ENCODE measurements at places on chromosomes 3 and 15. TPM values are rescaled to one million over a fixed set of nuclear protein-coding genes. Genes with fewer than 3 reads are reported as not detected.

DNA sequence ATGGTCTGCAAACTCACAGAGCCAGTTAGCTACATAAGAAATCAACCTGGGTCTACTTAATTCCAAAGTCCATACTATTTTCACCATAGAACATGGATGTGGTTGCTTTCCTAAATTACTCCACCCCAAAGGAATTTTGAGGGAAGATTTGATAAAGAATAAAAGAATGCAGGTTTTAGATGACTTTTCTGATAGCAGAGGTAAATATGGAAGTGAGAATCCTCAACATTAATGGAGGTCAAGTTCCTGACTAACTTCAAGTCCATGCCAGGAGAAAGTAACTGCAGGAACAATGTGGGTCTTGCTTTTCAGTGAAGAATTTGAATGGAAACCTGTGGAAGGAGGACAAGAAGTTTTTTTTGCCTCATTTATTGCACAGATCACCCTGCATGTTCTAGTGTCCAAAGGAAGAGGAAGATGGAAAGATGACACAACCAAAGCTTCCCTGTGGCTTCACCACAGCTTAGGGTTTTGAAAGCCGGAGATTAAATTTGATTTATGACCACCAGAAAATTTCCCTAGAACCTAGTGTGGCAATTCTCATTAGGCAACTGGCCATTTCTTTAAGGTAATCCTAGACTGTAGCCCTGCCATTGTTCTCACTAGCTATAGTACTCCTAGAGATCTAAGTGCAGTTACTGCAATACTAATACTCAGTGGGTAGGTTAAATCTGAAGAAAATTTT lies 429.7 kb downstream of the RAP2B start:
- no peak for DNase-seq

GRCh38 chr3:137792626-137793271 lies 28.6 kb downstream of the SOX14 start:
- DNase-seq: no peak

DNA sequence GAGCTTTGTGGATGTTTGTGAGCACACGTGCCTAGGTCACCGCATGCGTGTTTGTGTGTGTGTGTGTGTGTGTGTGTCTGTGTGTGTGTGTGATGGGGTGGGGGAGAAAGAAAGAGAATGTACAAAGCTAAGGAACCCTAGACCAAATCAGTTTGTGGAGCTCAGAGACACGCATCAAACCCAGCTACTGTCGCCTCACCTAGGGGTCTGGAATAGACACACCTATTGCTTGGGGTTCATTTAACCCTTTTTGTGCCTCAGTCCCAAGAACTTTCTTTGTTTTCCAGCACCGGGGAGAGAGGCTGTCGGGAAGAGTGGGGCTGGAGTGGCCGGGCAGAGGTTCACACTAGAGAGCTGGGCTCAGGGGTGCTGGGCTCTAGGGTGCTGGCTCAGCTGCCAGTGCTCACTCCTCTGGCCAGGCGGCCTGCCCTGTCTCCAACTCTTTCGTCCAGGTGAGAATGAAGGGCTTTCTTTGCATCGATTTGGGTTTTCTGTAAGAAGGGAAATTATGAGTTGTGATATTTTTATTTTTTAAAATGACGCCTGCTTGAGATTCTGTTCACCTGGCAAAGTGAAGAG lies 221.6 kb downstream of the MEIS2 start:
- DNase-seq: no peak

DNA sequence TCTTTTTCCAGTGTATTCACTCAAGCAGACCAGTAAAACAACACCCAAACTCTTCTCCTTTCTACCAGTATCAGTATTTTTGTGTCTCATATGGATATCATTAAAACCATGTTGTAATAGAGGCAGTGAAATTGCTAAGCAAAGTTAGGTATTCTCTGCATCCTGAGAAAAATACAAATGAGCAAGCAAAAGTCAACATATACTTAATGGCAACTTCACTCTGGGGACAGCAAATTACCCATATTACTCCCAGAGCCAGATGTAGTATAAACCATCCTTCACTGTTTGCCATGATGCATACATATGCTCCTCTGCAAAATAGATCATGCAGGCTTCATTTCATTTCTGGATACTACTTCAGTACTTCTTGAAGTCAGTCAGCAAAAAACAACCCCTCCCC lies 22.1 kb downstream of the UBA5 start:
- no peak for DNase-seq

NRG4 gene
- not detected for total RNA-seq

- no peak for DNase-seq
Observed at GRCh38 chr15:67095912-67096311, 30.5 kb downstream of the SMAD3 start.

MAGEL2 gene
- total RNA-seq: 0.13 TPM

SEMA5B gene
- 2.4 TPM for total RNA-seq

DNA sequence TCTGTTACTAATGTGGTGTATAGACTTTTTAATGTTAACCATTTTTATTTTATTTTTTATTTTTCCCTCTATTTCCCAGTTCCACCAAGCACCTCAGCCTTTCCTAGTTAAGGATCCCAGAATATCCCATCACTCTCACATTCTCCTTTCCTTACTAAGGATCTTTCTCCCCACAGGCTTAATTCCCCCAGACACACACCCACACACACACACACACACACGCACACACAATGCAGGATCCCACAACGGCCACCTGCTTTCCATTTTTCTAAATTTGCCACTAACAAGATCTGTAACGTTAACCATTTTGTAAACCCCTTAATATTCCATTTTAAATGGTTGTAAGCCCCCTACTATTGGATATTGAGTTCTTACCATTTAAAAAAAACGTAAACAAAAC lies 404.1 kb downstream of the ZIC1 start:
- DNase-seq: no peak

DCLK3 gene
- 0.21 TPM for total RNA-seq

BCL2A1 gene
- 1.8 TPM for total RNA-seq

GRCh38 chr3:143171141-143171980 lies 51.8 kb downstream of the CHST2 start:
- DNase-seq: no peak

GRCh38 chr3:182242489-182242942 lies 530.8 kb downstream of the SOX2 start:
- no peak for DNase-seq

DNA sequence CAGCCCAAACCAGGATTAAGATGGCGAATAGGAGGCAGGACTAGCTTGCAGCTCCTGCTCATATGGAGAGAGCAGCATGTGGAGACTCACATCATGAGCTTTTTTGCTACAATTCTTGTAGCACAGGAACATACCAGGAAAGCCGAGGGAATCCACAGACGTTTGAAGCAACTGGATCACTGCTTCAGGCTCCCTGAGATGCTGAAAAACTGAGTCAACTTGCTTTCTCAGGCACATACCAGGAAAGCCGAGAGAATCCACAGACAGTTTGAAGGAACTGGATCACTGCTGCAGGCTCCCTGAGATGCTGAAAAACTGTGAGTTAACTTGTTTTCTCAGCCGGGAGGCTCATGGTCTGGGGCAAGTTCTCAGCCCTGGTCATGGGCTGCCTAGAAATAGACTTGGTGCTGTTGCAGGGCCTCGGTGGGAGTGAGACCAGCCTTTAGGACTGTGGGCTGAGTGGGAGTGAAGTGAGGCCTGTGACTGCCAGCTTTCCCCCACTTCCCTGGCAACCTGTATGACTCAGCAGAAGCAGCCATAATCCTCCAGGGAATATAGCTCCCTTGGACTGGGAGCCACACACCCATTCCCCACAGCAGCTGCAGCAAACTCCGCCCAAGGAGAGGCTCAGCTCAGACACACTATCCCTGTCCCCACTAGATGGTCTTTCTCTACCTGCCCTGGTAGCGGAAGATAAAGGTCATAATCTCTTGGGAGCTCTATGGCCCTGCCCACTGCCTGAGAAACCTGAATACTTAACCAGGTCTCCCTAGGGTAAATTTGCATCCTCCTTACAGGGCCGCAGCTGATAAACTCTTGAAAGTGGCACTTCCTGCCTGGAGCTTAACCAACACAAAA lies 51.9 kb upstream of the PFN2 start:
- no peak for DNase-seq

- DNase-seq: no peak
Observed at GRCh38 chr15:32692286-32692685, 25.5 kb upstream of the GREM1 start.

GRCh38 chr3:9193633-9194195 lies 55.7 kb downstream of the SRGAP3 start:
- DNase-seq: no peak

NR2E3 gene
- not detected for total RNA-seq

DNA sequence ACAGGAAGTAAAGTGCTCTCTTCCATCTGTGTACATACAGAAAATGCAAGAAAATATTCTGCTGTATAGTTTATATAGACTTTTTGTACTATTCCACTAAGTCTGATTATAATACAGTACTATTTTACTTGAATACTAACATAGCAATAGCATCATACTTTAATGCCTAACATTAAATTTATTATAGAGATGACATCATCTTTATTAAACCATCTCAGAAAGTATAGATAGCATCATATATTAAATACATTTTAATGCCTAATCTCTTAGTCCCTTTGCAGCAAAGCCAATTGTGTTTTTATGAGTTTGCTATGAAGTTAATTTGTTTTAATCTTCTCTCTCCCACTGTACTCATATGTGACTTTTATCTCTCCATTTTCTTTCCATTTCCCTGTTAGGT lies 39.7 kb upstream of the ZDHHC23 start:
- DNase-seq: no peak

GRCh38 chr3:186823386-186823785 lies 17.1 kb upstream of the RFC4 start:
- DNase-seq: no peak

DNA sequence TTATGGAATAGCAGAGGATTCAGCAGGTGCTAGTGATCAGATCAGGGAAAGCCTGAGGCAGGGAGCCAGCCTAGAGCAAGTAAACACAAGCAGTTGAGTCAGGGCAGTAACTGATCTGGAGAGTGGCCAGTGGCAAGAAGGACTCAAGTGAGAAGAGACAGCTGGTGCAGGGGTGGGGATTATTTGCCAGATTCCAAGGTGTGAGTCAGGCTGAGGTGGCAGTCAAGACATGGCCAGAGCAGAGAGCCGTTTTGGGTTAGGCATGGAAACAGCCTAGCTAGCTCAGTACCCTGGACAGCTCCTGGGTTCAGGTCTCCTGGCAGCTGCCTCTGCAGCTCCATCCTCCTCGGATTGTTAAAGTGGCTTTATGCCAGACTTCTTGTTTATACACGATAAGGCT lies 281.9 kb upstream of the ONECUT1 start:
- DNase-seq: no peak

DNA sequence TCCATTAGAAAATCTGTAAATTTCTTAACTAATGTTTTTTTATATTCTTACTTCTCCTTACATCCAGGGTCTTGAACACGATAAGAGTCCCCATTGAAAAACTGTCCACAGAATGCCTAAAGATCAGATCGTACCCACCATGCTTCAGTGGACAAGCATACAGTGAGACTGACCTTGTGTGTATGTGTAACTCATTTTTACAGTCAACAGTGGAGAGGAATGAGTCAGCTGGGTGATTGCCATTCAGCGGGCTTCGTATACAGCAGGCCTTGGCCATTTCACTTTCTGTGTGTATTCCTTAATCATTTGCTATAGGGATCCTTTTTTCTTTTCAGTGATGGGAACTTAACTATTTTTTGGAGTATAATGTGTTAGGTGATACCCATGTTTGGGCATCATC lies 10.6 kb downstream of the PARP14 start:
- DNase-seq: no peak

FOXB1 gene
- total RNA-seq: not detected

GRCh38 chr15:98898122-98898521 lies 109.5 kb downstream of the PGPEP1L start:
- no peak for DNase-seq

CPB1 gene
- total RNA-seq: 0.41 TPM

GRCh38 chr15:99371180-99372103 lies 120.2 kb downstream of the LRRC28 start:
- DNase-seq: no peak

PPP1R2 gene
- 38.8 TPM for total RNA-seq

MBD4 gene
- total RNA-seq: 48.9 TPM

DNA sequence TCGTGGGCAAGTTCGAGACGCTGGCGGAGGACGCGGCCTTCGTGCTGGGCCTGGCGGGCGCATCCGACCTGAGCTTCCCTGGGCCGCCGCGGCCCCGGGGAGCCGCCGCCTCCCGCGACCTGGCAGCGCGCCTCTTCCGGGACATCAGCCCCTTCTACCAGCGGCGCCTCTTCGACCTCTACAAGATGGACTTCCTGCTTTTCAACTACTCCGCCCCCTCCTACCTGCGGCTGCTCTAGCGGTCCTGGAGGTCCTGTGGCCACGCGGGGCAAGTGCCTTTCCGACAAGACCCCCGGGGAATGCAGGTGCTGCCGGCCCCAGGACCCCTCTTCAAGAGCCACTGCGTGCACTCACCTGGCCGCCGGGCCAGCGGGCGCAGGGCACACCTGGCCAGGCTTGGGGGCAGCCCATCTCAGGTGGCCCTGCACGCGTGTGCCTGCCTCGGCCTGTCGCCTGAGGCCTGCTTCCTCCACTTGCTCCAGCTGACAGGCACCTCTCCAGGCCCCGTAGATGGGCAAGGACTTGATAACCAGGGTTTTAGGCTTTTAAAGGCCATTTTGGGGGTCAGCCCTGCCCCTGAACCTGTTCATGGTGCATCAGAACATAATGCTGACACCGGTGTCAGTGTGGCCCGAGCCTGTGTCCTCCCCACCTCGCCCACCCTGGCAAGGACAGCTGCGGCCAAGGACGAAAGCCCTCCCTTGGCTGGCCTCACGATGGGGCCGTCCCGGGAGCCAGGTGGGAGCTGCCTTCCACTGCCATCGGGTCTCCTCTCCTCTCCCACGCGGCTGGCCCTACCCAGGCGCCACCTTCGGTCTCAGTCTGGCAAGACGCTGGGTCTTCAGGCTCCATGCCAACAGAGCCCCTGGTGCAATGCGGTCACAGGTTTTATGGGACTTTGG lies 16.1 kb downstream of the C3orf22 start:
- DNase-seq: peak; percentile 19

GRCh38 chr15:43955140-43955539 lies 128.3 kb downstream of the WDR76 start:
- DNase-seq: no peak

GP9 gene
- 0.29 TPM for total RNA-seq

SMCO1 gene
- 10.7 TPM for total RNA-seq

TXNRD3 gene
- 7.3 TPM for total RNA-seq

GRCh38 chr15:69661446-69661845 lies 208.8 kb downstream of the RPLP1 start:
- DNase-seq: no peak

TNIK gene
- 16.0 TPM for total RNA-seq

- no peak for DNase-seq
Observed at GRCh38 chr3:79973917-79974595, 206.3 kb upstream of the ROBO1 start.

TMEM89 gene
- total RNA-seq: not detected
